Activated CD4-positive, alpha-beta T cell treated with anti-CD3 and anti-CD28 coated beads, Interleukin-2, amount 50 U/mL, for 48 hours (primary cell): ENCODE measurements at places on chromosomes 5 and 9.

GRCh38 chr9:82599336-82599949 is 463.5 kb downstream of the RASEF start:
- DNase-seq = no peak

GRCh38 chr5:56649569-56649968 is 165.8 kb upstream of the MAP3K1 start:
- DNase-seq = no peak

DNA sequence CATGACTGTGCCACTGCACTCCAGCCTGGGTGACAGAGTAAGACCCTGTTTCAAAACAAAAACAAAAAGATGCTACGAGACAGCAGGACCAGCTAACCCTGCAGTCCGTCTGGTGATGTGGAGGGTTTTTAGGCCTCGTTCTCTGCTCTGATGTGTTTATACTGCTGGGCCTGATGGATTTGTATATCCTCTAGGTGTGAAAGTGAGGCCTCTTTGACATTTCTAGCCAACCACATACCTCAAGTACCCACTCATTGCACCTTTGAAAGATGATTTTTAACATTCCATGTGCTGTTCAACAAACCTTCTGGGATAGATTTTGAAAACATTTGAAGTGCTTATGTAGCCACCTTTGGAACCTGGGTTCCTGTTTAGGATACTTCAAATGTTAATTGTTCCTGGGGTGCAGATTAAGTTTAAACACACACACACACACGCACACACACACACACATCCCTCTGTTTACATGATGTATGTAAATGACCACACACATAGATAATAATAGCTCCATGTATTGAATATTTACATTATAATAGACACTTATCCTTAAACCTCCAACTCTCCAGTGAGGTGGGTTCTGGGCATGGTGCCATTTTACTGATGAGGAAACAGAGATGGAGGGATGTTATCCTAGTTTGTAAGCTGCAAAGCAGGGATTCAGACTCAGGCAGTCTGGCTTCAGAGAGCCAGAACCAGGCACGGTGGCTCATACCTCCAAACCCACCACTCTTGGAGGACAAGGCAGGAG is 48.8 kb upstream of the GOLPH3 start:
- no peak for DNase-seq

- DNase-seq = no peak
These were observed 66.7 kb downstream of the OLFM1 start for GRCh38 chr9:135154050-135154615.
